Activated CD8-positive, alpha-beta memory T cell treated with anti-CD3 and anti-CD28 coated beads for 4 hours (primary cell): ENCODE measurements at places on chromosomes 3 and 15.

DNA sequence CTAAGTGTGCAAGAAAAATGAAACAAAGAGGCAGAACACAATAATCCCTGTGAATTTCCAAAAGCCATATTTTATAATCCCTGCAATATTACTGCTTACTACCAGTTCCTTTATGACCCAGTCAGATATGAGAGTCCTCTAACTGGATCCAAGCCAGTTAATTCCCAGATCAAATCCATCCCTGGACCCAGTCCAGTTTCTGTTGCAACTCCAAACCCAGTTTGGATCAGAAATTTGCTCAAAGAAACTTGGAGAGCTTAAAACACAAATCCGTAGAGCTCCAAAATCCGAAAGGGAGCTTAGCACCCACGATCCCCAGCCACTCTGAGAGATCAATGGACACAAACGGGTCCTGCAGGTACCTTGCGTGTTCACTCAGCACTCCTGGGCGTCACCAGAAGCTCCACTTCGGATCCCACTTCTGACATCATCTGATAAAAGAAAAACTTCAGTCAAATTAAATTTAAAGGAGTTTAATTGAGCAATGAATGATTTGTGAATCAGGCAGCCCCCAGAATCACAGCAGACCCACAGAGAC lies 32.6 kb upstream of the THUMPD3 start:
- no peak for DNase-seq

DNA sequence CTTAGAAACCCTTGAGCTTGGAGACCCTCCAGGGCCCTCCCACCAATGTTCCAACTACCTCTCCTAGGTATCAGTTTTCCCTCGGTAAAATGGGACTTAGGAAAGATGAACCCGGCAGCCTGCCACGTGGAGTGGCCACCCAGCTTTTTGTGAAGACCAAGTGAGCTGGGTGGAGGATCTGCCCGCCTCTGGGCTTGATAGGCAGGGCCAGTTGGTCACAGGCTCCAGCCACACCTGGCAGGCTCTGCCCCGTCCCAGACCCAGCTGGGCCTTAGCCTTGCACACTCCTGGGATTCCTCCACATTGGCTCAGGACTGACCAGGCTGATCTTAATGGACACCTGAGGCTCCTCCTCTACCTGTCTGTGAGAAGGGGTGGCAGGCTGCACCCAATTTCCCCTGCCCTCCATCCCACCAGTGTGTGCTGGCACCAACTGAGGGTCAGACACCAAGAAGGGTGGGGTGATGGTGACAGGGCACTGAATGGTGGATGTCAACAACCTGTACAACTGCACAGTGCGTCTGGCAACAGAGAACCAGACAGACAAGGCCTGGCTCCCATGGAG lies 761 bp upstream of the GRIP2 start:
- DNase-seq, result no peak

- no peak for DNase-seq
Measured at GRCh38 chr15:59407946-59408345, 30.0 kb upstream of the FAM81A start.

GRCh38 chr15:91857224-91857585 lies 3.7 kb downstream of the SLCO3A1 start:
- DNase-seq, result no peak

DNA sequence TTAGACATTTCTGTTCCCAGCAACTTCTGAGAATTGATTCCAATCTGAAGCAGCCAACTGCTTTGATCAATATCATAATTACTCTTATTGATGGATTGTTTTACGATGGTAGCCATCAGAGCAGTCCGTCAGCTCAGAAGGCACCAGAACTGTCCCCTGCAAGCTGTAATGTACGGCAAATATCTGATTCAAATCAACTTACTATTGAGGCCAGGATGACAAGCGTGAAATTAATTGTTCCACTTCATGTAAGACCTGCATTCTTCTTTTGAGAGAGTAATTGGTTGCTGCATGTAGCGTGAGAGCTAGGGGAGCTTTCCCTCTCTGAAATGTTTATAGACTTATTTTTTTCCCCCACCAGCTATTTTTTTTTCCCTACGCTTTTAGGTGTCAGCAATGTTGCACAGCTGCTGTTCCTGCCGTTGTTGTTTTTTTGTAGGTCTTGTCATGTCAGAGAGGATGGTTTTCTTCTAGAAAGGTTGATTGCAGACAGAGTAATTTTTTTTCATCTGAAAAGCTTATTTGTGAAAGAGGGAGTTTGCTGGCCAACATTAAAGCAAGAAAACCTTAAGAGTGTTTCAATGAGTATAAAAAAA lies 134.9 kb downstream of the CACNA2D3 start:
- DNase-seq, result no peak
